Ovary (tissue), 10 donors: ENCODE measurements at places on chromosomes 4 and X. TPM values are rescaled to one million over a fixed set of nuclear protein-coding genes. Genes with fewer than 3 reads are reported as not detected.

POLR2B gene
- total RNA-seq = 71.2 TPM

SORBS2 gene
- 17.4 TPM for total RNA-seq

DNA sequence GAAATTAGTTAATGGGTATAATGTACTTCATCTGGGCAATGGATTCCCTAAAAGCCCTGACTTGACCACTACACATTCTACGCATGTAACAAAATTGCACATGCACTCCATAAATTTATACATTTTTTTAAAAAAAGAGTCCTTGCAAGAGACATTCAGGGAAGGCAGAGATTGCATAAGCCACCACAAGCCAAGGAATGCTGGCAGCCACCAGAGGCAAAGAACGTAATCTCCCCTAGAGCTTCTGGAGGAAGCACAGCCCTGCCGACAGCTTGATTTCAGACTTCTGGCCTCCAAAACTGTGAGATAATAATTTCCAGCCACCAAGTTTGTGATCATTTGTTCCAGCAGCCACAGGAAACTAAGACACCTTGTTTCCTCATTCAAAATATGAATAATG lies 185.6 kb upstream of the GALNT7 start:
- no peak for DNase-seq

DNA sequence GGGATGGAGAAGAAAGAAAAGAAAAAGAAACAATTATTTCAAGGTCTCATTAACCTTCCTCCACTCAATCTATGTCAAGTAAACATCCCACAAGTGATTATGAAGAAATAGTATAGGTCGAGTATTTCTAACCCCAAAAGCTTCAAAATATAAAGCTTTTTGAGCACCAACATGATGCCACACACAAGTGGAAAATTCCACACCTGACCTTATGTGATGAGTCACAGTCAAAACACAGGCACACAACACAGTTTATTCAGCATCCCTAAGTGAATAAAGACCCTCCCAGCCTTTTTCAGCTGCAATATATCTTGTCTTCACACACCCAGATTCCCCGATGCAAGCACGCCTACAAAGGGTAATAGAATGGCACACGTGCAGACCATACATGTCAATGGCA lies 51.7 kb upstream of the VEGFC start:
- DNase-seq = no peak

DNA sequence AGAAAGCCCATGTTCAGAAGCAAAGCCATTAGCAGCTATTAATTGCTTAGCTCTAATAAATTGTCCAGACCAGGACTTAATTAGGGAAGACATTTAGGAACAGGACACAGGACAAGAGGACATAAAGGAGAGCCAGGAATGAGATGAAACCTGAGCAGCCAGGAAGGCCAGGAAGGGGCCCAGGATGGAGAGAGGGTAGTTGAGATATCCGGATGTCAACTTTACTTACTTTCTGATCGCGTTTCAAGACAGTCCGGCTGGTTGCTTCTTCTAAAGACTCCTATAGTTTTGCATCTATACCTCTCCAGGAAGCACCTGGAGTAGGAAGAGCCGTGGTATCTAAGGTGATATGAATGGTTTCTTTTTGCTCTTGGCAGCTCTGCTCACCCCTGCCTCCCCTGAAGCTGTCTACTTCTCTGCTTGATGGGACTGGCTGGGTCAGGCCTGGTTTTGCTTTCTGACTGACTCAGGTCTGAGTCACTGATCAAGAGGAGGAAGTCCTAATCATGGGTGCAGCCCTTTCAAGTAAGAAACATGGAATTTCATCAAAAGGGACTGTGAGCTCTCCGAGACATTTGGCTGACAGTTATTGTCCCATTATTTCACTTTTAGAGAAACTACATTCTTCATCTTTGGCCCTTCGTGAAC lies 733.3 kb downstream of the RPA4 start:
- no peak for DNase-seq

DNA sequence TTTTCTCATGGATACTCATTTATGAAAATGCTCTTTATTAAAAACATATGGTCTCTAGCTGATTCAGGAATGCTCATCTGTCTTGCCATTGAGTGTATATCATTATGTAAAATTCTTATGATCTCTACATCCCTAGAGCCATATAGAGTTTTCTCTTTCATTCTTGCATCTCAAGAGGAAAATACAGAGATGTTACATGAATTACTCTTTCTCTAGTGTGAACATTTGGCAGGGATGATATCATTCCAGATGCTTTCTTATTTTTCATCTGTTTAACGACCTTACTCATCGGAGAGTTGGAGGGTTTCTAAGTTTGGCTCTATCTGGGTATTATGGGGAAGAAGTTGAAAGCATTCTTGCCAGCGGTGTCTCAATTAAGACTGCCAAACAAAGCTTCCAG lies 202.9 kb upstream of the SLC7A11 start:
- DNase-seq = no peak
